ENCODE measurements at places on chromosomes 2 and 18.

DNA sequence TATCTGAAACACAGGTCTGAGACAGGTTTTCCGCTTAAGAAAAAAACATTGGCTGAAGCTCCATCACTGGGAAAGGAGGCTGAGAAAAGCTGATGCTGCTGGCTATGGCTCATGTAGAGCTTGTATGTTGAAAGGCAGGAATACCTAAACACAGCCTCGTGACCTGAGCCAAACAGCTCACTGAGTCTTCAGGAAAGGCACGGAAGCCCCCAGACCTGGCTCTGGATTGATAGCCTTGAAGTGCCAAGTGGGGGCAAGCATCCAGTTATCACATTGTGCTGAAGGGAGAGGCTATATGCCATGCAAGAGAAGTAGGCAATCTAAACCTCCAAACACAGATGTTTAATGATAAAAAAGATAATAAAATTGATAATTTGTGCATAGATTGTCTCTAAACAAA lies 21.9 kb downstream of the CYTIP start:
- DNase-seq: no peak

GRCh38 chr18:80034852-80035406 lies 695 bp downstream of the RBFA start:
- DNase-seq: no peak

DNA sequence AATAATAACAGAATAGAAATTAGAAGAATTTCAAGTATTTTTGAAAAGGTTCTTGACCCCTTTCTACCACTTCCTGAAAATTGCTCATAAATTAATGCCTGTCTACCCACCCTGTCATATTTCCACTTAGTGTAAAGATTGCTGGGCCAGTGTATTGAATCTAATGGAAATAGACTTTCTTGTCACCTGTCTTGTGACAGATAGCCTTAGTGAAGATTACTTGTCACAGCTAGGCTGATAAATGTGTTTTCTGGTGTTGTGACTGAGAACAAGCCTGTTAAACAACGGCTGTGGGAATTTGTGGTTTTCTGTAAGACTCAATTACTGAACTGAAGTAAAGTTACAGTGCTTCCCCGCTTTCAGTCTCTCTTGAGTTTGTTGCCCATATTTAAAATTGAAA lies 37.0 kb downstream of the PIK3C3 start:
- DNase-seq: no peak

DNA sequence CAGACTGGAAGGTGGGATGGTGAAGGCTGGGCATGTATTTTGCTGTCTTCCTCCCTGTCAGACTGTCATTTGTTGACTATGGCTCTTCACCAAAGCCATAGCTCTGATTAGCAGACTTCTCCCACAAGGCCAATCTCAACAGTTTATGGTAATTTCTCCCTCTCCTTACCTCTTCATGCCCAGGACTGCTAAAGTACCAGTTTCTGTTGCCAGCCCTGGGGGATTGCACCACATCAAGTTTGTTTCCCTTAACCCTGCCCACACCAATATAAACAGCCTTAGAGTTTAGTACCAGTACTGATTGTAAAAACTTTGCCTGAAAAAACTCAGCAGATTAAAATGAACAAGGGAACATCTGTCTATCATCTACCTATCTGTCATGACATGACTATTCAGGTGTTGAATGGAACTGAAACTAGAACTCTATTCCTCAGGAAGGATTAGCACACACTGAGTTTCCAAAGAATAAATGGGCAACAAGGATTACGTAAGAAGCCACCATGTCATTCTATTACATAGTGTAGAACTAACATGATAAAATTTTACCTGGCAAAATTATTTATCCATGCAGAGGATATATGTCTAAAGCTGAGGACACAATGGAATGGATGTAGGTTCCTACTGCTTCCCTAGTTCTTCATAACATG lies 13.7 kb downstream of the FEZ2 start:
- DNase-seq: no peak

DNA sequence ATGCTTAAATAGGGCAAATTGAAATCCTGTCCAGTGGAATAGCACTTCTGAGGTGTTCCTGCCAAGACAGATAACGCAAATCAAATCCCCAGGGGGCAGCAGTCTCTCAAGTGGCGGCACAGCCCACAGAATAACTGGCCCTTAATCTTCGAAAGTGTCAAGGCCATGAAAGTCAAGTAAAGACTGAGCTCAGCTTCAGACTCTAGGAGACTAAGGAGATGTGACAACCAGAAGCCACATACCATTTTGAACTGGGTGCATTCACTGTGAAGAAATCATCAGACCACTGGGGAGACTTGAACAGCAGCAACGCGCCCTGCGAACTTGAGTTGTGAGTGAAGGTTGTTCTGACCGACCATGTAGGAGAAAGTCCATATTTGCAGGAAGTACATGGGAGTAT lies 66.0 kb upstream of the ASAP2 start:
- DNase-seq: no peak

- DNase-seq: no peak
These were observed 126.3 kb downstream of the SCG2 start for GRCh38 chr2:223475901-223476300.

- no peak for DNase-seq
These were observed 66.9 kb upstream of the TMEM18 start for GRCh38 chr2:744088-744487.

DNA sequence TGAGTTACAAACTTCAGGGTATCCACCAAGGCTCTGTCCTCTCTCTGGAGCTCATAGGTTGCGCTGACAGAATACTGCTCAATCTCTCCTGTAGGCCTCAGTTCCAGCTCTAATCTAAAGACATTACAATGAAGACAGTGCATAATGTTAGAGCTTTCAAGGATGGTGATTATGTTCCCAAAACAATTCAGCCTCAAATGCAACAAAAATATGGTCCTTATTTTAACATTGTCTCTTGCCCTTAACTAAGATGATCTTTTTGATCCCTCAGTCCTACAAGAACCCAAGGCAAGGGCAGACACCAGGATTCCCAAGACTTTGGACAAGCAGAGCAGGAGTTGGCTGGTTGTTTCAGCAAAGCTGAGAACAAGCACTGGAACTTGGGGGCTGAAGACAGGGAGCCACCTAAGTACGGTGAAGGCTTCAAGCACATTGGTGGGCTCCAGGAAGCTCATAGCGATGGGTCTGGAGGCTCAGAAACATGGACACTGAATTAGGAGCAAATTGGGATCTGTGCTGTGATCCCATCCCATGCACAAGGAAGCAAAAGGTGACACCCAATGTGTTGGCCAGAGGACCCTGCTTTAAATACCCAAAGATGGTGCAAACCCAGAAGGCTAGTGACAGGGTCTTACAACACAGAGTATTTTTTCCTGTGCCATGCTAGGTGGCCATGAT lies 24.7 kb downstream of the APOB start:
- DNase-seq: no peak

DNA sequence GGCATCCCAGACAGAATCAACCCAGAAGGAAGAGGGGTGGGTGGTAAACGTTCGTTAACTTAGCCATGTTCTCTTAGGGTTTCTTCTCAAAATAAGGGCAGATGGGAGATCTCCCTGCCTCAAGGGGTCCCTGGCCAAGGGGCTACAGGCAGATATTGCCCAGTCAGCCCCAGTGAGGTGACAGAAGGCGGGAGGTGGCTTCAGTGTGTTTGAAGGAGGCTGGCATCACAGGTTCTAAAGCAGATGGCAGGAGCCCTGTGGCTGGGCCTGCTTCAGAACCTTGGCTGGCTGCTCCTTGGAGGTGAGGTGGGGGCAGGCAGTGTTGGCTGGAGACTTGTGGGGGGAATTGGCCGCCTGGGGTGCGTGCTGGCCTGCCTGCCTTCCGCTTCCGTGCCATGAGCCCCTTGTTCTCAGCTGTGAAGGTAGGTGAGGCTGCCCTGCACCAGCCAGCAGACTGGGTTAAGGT lies 23.5 kb downstream of the HPCAL1 start:
- no peak for DNase-seq

GRCh38 chr2:20071397-20072383 lies 20.3 kb upstream of the LAPTM4A start:
- no peak for DNase-seq

Data from omental fat pad (tissue), 4 donors.